ENCODE measurements at places on chromosomes 6 and 20.

DNA sequence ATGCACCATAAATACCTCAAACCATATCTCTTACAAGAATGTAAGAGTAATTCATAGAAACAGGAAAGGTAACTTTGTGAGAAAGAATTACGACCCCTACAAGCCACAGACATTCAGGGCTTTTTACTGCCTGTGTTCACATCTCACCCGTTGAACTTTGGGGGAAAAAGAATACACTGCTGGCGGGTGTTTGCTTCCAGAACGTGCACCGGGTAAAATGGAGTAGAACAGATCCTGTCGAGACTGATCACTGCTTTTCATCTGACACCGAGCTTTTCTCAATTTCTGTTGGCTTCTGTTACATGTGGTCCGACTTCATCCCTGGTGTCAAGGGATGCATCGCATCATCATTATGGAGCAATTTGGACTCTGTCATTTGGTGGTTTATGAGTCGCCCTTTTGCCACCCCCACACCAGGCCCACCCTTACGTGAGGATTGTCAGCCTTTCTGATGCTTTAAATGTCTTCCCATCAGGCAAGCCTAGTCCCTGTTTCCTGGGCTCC lies 219.2 kb upstream of the ZFP64 start:
- DNase-seq: no peak

GRCh38 chr6:100664274-100665040 lies 199.7 kb upstream of the SIM1 start:
- DNase-seq: no peak

DNA sequence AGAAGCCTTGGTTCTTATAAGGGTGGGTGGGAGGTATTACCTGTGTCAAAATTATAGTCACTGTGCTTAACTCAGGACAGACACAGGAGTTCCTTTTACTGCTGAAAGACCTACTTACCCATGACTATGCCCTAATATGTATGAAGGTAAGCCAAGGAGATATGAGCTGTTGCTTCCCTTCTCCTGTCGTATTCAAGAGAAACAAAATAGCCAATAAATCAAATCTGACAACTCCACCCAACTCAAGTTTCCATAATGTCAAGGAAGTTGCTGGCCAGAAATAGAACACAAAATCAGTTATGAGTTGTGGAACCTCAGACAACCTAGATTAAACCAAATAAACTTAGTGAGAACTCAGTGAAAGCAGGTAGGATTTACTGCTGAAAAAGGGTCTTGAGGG lies 25.1 kb downstream of the ZNF133 start:
- no peak for DNase-seq

- no peak for DNase-seq
Measured at GRCh38 chr6:14200047-14200446, 82.5 kb downstream of the CD83 start.

DNA sequence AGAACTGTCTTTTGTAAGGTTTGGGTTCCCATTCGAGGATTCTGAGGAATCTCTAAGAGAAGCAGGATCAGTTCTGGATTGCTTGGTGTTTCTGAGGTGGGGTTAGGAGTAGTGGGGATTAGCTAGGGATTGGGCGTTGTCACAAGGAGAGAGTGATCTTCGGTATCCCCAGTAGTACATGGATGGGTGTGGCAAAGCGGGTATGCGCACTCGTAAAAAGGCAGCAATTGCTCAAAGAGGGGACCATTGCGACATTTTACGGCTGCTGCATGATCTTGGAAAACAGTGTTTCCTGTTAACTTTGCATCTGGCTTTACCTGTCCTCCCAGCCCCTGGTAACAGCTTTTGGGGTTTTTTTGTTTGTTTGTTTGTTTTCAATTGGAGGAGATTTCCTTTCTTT lies 9.7 kb upstream of the ZSCAN9 start:
- no peak for DNase-seq

- no peak for DNase-seq
Measured at GRCh38 chr6:158050955-158051354, 69.3 kb downstream of the SYNJ2 start.

- DNase-seq: no peak
Measured at GRCh38 chr20:36527331-36528125, 13.8 kb upstream of the MYL9 start.

GRCh38 chr20:59258221-59258621 lies 42.2 kb upstream of the EDN3 start:
- DNase-seq: no peak

GRCh38 chr6:72363844-72364740 lies 257.8 kb upstream of the KCNQ5 start:
- DNase-seq: no peak

DNA sequence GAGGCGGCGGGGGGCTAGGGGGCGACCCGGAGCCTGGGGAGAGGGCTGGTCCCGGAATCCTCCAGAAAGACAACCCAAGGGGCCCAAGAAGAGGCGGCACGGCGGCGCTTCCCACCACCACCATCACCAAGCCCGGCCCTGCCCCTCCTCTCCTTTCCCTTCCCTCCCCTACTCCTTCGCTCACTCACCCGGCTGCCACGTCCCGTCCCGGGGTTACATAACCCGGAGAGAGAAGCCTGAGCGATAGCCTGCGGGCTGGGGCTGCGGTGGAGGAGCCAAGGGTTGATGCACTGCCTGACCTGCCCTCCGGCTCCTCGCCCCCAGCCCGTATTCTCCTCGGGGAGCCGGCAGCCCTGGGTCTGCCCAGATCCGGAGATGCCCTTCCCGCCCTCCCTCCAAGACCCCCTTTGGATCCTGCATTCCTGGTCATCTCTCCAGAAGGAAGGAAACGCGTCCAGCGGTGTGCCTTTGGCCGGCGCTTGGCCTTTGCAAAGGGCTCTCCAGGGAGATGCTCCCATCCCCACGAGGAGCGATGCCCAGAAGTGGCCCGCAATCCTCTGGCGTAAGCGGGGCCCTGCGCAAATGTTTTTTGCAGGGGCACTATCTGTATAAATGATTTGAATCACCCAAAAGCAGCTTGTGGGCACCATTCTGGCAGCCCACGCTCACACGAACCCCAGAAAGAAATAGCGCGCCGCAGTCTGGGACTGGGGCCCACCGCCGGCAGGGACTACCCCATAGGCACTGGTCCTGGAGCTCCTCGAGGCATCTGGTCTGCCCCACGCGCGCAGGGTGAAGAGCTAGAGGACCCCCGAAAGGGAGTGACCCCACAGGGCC lies 4.6 kb upstream of the CPXM1 start:
- no peak for DNase-seq

GRCh38 chr20:37389241-37389747 lies 43.4 kb downstream of the SRC start:
- no peak for DNase-seq

DNA sequence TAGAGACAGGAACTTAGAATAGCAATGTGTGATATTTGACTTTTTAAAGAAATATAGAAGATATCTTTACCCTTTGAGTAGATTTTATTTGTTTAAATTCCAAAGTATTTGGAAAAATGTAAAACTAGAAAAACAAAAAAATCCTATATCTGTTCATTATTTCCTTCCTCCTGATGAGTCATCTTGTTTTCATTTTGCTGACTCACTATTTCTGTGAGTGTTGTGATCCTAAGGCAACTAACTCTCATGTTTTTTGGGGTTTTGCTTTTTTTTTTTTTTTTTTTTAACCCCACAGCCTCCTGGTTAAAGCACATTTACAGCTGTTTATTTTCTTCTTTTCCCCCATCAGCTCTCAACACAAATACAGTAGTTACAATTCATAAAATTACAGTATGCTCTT lies 37.8 kb upstream of the THEMIS start:
- no peak for DNase-seq
